ENCODE measurements at places on chromosomes 6 and 20.

GRCh38 chr6:134692008-134692407, 257.9 kb downstream of the ALDH8A1 start:
- H3K36me3 ChIP-seq, result no peaks in the 10 kb centered on the region
- no peak for DNase-seq
- no peak overlapping the region for H3K27ac ChIP-seq
- H3K27me3 ChIP-seq, result no peaks in the 10 kb centered on the region

DNA sequence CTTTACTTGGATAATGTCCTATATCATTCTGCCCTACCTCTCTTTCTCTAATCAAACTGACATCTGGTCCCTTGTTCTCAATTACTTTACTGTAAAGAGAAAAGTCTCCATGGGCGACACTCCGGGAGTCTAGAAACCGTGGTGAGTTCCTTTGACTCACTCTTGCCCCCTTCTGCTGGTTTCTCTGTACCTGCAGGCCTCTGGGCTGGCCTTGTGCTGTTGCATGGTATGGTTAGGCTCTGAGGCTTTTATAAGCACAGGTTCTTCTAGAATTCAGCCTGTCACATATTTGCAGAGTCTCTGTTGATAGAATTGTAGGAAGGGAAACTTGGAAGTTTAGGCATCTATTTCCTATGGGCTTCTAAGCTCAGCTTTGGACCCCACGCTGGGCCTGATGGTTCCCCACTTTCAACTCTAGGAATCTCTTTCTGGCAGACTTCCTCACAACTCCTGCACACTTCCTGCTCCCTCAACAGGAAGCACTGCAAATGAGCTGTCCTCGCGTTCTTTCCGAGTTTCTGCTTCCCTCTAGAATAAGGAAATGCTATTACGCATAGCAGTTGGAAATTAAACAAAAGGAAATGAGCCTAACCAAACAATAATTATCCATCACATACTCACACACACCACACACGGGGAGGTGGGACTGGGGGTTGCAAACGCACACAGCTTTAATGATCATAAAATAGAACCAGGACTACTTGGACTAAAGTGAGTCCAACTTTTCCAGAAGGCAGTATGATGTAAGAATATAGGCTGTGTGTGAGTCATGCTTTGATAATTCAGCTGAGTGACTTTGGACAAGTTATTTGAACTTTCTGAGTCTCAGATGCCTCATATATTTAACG, 683.3 kb downstream of the QKI start:
- H3K27ac ChIP-seq, result no peak overlapping the region
- H3K4me3 ChIP-seq, result no peak overlapping the region
- no peak for DNase-seq
- H3K27me3 ChIP-seq, result no peaks in the 10 kb centered on the region
- no peaks in the 10 kb centered on the region for H3K36me3 ChIP-seq

GRCh38 chr6:151137542-151137941, 102.2 kb upstream of the AKAP12 start:
- no peaks in the 10 kb centered on the region for H3K36me3 ChIP-seq
- no peaks in the 10 kb centered on the region for H3K27me3 ChIP-seq
- H3K27ac ChIP-seq, result no peak overlapping the region
- DNase-seq, result no peak

DNA sequence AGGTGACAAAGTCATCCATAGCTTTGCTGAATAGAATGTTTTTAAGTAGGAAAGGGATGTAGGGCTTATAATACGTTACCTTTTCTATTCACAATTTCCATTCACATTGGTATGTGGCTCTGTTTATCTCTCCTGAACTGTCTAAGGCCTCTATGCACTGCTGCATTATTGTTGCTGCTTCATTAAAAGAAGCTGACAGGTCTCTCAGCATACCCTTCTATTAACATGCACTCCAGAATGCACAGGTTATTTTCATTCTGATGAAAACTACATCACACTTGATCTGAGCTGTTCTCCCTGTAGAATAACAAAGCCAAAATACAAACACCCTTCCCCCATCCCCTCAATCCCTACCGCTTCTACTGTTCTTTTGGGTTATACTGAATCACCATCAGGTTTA, 399.3 kb downstream of the TBC1D32 start:
- H3K4me1 ChIP-seq, result no peaks in the 10 kb centered on the region
- no peaks in the 10 kb centered on the region for H3K27me3 ChIP-seq
- no peak overlapping the region for H3K27ac ChIP-seq

DNA sequence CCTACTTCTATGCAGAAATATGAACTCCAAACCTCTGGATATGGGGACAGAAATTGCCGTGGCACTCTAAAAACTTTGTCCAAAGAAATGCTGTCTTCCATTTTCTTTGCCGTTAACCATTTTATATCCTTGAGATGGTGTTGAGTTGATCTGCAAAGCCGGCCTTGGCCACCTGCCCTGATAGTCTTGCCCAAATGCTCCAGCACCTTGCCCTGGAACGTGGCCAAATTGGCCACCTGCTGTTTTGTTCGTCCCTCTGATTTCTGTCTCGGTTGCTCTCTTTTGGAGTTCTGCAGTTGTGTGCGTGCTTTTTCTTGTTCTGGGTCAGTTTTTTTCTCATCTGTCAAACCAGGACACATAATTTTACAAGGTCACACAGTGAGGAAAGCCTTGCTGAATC, 239.7 kb upstream of the GMDS start:
- no peak overlapping the region for H3K27ac ChIP-seq
- no peaks in the 10 kb centered on the region for H3K4me1 ChIP-seq
- H3K27me3 ChIP-seq, result no peaks in the 10 kb centered on the region
- no peak for DNase-seq
- no peak overlapping the region for H3K4me3 ChIP-seq
- no peaks in the 10 kb centered on the region for H3K36me3 ChIP-seq

- DNase-seq, result no peak
- no peak overlapping the region for H3K27ac ChIP-seq
- H3K36me3 ChIP-seq, result no peaks in the 10 kb centered on the region
- no peaks in the 10 kb centered on the region for H3K27me3 ChIP-seq
These were observed 46.7 kb upstream of the BLCAP start for GRCh38 chr20:37574199-37574890.

- H3K36me3 ChIP-seq, result no peaks in the 10 kb centered on the region
- no peaks in the 10 kb centered on the region for H3K27me3 ChIP-seq
- DNase-seq, result no peak
- no peak overlapping the region for H3K27ac ChIP-seq
These were observed 28.4 kb downstream of the BRPF3 start for GRCh38 chr6:36224918-36225461.

- H3K4me1 ChIP-seq, result no peaks in the 10 kb centered on the region
- H3K27me3 ChIP-seq, result no peaks in the 10 kb centered on the region
- H3K27ac ChIP-seq, result no peak overlapping the region
These were observed 193.3 kb downstream of the PHACTR1 start for GRCh38 chr6:12909833-12910232.

GRCh38 chr6:129863664-129864063, 2.5 kb upstream of the TMEM244 start:
- H3K36me3 ChIP-seq, result no peaks in the 10 kb centered on the region
- H3K4me1 ChIP-seq, result no peaks in the 10 kb centered on the region
- no peak overlapping the region for H3K4me3 ChIP-seq
- H3K27me3 ChIP-seq, result no peaks in the 10 kb centered on the region
- H3K27ac ChIP-seq, result no peak overlapping the region

- H3K4me1 ChIP-seq, result peaks cover 54% of the 10 kb centered on the region
- DNase-seq, result peak; percentile 75
- no peaks in the 10 kb centered on the region for H3K36me3 ChIP-seq
- peak overlapping the region; percentile 81 for H3K27ac ChIP-seq
- no peaks in the 10 kb centered on the region for H3K27me3 ChIP-seq
These were observed 218.3 kb downstream of the ANKRD60 start for GRCh38 chr20:58010186-58010585.

DNA sequence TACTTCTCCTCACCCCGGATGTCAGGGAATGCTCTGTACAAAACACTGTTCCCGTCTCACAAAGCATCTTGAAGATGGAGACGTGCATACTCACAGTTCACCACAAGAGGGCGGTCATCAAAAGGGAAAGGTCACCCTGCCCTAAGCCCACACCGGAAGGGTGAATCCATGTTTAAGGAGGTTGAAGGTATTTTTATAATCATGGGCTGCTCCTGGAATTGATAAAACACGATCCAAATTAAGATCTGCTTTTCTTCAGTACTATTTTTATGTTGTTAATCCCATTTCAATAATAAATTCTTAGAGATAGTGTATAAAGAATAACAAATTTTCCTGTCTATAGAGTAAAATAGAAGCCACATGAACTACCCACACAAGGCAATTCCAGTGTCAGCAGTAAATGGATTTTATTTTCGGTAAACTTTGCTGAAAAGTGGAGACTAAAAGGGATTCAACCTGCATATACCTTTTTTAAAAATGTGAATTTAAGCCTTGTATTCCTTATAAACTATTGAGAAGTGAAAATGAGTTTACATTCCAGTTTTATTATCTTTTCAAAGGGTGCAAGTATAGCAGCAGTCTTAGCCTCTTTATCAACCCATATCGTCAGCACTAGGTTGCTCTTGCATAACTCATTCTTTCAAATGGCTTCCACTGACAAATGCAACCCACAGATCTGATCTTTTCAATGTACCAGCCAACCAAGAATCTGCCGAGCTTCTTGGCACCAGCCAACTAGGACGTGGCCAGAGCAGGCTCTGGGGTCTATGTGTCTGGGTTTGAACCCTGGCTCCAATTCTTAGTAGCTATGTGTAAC, 79.7 kb upstream of the MBOAT1 start:
- H3K27ac ChIP-seq, result no peak overlapping the region
- no peak overlapping the region for H3K4me3 ChIP-seq
- no peaks in the 10 kb centered on the region for H3K4me1 ChIP-seq
- no peak for DNase-seq

GRCh38 chr6:158926414-158926813, 73.6 kb downstream of the RSPH3 start:
- no peaks in the 10 kb centered on the region for H3K36me3 ChIP-seq
- H3K27ac ChIP-seq, result no peak overlapping the region
- no peak for DNase-seq
- no peaks in the 10 kb centered on the region for H3K4me1 ChIP-seq
- H3K27me3 ChIP-seq, result no peaks in the 10 kb centered on the region
- no peak overlapping the region for H3K4me3 ChIP-seq

DNA sequence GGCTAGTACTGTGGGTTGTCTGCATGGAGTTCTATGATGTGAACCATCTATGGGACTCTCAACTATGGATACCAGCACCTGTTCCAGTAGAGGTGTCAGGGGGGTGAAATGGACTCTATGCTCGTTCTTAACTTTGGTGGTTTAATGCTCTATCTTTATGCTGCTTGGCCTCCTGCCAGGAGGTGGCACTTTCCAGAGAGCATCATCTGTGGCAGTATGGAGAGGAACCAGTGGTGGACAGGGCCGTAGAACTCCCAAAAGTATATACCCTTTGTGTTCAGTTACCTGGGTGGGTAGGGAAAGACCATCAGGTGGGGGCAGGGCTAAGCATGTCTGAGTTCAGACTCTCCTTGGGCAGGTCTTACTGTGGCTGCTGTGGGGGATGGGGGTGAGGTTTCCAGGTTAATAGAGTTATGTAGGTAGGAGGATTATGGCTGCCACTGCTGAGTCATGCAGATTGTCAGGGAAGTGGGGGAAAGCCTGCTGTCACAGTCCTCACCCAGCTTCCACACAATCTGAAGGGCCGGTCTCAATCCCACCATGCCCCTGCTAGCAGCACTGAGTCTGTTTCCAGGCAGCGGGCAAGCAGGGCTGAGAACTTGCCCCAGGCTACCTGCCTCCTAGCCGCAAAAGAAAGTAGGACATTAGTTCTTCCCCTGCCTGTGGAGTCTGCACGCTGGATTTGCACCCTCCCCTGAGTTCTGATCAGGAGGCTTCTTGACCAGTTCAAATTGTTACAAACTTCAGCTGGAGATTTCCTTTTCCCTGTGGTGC, 284.0 kb downstream of the KCNQ5 start:
- DNase-seq, result no peak
- H3K27ac ChIP-seq, result no peak overlapping the region
- H3K27me3 ChIP-seq, result no peaks in the 10 kb centered on the region

GRCh38 chr6:139251045-139251690, 40.6 kb downstream of the TXLNB start:
- no peaks in the 10 kb centered on the region for H3K36me3 ChIP-seq
- H3K27me3 ChIP-seq, result no peaks in the 10 kb centered on the region

DNA sequence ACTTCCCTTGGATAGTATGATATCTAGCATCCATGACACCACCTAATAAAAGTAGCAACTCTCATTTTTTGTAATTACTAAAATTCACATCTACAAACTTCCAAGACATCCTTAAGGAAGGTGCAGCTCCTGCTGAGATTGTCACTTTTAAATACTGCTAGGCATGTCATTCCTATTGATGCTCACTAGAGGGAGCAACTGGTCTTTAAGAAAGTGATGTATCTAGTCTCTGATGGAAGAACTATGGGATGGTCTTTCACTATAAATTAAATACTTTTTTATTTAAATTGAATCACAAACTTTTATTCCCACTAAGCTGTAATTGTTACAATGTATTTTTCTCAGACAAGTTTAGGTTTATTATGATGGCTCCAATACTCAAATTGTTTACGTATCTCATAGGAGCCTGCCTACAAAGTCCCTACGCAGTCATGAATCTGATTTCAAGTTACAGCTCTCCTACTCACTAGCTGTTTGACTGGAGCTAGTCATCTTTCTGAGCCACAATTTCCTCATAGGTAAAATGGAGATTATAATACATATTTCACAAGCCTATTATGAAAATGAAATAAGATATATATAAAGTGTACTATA, 8.1 kb upstream of the TSPYL1 start:
- no peak for DNase-seq
- no peak overlapping the region for H3K4me3 ChIP-seq

GRCh38 chr6:12537389-12537788, 179.2 kb upstream of the PHACTR1 start:
- DNase-seq, result no peak
- no peaks in the 10 kb centered on the region for H3K27me3 ChIP-seq
- no peak overlapping the region for H3K4me3 ChIP-seq
- no peaks in the 10 kb centered on the region for H3K4me1 ChIP-seq
- H3K36me3 ChIP-seq, result no peaks in the 10 kb centered on the region

GRCh38 chr6:93369586-93370134, 49.7 kb downstream of the EPHA7 start:
- no peak for DNase-seq
- H3K27me3 ChIP-seq, result no peaks in the 10 kb centered on the region
- no peaks in the 10 kb centered on the region for H3K36me3 ChIP-seq
- no peak overlapping the region for H3K4me3 ChIP-seq
- H3K4me1 ChIP-seq, result no peaks in the 10 kb centered on the region

DNA sequence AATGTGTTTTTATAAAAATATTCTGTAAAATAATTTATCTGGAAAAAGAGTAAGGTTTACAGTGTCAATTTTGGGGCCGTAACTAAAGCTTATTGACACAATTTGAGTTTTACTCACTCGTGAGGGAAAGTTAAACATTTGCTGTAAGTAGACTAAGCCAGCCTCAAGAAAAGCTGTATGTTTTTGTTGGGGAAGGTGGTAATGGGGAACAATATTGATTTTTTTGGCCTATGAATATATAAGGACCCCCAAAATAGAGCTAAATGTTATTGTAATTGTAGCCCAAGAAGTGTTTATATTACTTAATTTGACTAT, 1.4 kb downstream of the SENP6 start:
- H3K27me3 ChIP-seq, result no peaks in the 10 kb centered on the region
- DNase-seq, result no peak
- peak overlapping the region; percentile 70 for H3K4me3 ChIP-seq
- H3K27ac ChIP-seq, result peak overlapping the region; percentile 99

GRCh38 chr6:138772596-138773176, 883 bp upstream of the CCDC28A start:
- H3K36me3 ChIP-seq, result peaks cover 9% of the 10 kb centered on the region
- H3K27me3 ChIP-seq, result no peaks in the 10 kb centered on the region
- no peak for DNase-seq
- H3K27ac ChIP-seq, result peak overlapping the region; percentile 98
- peaks cover 26% of the 10 kb centered on the region for H3K4me1 ChIP-seq

Measured in vagina (tissue), 2 donors.